ENCODE measurements at places on chromosomes 2 and 18.

GRCh38 chr18:55003695-55004094 lies 44.4 kb upstream of the CCDC68 start:
- DNase-seq: no peak

DNA sequence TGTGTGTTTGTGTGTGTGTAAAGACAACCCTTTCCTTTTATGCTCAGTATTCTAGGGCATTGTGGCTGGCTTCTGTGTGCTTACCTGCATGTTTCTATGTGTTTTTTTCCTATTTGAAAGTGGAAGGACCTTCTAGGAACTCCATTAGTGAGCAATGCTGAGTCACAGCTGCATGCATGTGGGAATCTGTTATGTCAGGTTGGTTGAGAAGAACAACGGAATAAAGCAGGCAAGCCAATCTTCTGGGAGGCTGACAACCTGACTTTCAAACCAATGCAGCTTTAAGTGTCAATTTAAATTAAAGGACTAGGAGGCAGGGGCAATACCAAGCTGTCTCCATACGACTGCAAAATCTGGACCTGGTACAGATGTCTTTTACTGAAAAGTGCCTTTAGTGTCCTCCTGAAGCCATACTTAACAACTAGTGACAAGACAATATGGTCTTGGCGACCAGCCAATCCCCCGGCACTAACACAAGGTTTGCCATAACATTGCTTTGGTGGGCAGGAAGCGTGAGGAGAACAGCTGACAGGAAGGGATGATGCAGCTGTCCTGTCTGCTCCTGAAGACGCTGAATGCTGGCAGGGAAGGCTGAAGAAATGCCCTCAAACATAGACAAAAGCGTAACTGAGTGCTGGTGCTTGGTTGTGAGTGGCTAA lies 514.7 kb upstream of the CDH7 start:
- DNase-seq: no peak

DNA sequence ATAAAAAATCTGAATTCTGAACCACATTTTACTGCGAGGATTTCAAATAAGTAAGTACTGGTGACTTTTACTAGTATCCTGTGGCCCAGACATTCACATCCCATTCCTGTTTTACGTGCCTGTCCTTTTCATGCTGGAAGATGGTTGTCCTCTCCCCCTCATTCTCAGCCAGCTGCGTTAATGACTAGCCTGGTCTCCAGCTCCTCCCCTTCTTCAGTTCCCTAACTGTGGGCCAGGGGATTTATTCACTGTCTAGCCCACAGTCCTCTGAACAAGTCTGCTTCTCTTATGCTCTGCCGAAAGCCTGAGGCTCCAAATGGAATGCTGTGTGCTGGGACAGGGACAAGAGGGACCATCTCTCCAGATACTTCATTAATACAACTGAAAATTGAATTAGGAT lies 373.9 kb downstream of the PTPRM start:
- DNase-seq: no peak

DNA sequence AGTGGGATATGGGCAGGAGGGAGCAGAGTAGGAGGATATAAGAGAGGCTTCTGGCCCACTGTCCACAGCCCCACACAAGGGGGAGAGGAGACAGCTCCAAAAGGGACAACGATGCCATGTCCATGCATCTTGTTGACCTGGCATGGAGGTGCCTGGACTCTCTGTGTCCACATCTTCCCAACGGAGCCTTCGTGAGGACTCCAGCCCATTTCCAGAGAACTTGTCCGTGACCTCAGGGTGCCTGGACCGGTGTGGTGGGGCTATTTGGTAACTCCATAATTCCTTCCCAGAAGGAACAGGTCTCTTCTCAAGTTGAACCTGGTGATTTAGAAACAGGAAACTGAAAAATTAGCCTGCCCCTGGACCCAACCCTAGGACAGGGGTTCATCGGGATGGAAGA lies 133.9 kb downstream of the CYP26B1 start:
- DNase-seq: peak; percentile 15

GRCh38 chr2:210421916-210422315 lies 54.6 kb downstream of the LANCL1 start:
- no peak for DNase-seq

GRCh38 chr2:47094511-47095142 lies 60.5 kb downstream of the STPG4 start:
- no peak for DNase-seq

DNA sequence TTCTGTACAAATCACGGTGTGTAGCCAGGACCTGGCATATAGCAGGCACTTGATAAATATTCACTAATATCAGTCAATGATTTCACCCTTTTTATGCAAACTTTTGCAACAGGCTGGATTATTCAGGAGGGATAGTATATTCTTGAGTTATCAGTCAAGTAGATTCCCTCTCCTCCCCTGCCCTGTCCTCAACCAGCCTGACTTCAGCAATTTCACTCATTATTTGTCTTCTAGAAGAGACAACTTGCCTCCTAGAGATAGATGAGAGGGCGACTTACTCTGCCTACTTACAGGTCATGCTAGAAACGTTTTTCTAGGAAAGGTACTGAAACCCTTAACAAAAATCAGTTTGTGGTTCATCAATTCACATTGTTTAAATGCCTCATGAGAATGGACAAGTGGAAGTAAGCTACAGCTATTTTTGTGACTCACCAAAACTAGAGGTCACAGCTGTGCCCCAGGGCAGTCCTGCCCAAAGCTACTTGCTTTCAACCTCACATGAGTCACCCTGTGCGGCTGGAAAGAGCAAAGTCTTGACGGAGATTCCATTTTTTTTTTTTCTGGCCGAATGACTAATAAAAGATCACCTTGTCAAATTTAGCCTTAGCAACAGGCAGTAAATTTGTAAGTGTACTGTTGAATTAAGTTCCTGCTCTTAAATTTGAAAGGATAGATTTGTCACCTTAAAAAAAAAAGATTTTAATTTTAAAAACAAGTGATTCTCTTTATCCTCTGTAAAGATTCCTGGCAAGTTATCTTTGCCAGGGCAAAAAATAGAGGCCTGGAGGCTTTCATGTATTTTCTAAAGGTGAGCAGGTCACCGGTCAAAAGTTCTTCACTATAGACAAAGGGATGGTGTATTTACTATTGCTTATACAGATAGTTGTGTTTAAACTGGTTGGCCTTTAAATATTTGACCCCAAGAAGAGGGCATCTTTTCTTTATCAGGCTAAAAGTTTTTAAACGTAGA lies 109.0 kb upstream of the SLC35G4 start:
- DNase-seq: peak; percentile 98

- DNase-seq: no peak
Measured at GRCh38 chr2:17646081-17646554, 105.6 kb downstream of the VSNL1 start.

- no peak for DNase-seq
Measured at GRCh38 chr2:124027182-124027581, 2.1 kb downstream of the CNTNAP5 start.

GRCh38 chr2:64179582-64180321 lies 35.5 kb upstream of the PELI1 start:
- no peak for DNase-seq

DNA sequence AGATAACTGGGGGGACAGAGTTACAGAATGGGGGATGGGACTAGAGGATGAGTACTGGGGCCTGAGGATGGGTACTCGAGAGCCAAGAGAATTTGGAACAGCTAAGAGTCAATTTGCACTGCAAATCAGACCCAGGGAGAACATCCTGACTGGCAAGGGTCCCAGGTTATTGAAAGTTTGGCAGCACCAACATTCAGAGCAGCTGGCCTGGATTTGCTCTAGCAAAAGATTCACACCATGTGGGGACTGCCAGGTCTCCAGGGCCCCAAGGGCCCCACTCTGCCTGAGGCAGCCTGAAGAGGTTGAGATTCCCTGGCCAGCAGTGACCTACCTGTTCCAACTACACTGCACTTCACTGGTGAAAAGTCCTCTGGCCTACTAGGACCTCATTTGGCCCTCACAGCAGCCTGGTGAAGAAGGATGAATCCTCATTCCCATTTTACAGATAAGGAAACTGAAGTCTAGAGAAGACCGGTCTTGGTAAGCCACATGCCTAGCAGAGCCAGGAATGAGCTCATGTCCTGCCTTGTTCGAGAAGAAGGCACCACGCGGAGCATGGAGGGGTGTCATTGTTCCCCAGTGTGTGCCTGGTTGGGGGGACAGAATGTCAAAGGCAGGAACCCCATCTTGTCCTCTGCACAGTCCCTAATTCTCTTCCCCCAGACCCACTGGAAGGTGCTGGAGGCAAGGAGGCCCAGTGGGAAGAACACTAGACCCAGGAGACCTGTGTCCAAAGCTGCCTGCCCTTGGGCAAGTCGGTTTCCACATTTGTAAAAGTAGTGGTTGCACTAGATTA lies 258.6 kb downstream of the TNS1 start:
- no peak for DNase-seq

DNA sequence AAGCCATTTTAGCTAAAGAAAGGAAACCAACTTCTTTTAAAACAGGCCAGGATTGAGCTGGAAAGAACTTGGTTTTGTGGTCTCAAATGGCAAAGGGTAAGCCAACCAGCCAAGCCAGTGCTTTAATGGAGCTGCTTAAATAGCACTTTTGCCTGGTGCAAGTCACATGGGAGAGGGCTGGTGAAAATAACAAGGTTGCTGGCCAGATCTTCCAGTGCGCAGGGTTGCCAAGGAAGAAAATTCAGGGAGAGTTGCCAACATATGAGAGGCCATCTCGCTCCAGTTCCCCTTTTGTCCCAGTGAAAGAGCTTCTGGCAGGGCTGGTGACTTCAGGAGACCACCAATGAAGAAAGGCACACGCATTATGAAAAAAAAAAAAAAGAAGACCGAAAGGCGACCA lies 57.3 kb downstream of the IRS1 start:
- DNase-seq: no peak

- DNase-seq: no peak
Measured at GRCh38 chr2:151638990-151639389, 95.3 kb downstream of the NEB start.

DNA sequence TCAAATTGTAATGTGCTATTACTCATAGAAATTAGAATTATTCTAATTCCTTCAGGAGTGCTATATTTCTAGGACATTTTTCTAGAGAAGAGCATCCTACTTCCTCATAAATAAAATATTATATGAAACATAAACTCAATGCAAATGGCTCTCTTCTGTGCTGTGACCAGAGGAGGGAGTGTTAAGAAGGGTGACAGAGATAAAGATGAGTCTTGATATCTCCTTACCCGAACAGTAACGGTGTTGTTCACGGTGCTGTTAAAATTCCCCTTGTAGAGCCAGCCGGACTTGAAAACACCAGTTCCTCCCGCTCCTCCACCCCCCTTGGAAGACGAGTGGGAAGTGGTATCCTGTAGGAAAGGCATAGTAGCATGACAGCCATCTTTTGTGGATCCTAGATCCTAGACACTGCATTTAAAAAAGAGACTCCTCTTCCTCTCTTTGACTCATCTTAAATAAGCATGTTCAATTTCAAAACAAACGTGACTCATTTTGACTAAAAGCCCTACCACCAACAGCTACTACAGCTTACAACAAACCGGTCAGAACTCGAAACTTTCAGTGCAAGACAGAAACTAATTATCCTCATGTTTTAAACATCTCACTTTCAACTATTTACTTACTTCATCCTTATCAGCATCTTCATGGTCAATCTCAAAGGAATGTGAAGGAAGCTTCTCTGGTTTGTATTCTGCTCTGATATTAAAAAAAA lies 156.3 kb downstream of the DOCK10 start:
- DNase-seq: no peak
